Foreskin keratinocyte (primary cell): ENCODE measurements at places on chromosomes 7 and 10. TPM values are rescaled to one million over a fixed set of nuclear protein-coding genes. Genes with fewer than 3 reads are reported as not detected.

DNA sequence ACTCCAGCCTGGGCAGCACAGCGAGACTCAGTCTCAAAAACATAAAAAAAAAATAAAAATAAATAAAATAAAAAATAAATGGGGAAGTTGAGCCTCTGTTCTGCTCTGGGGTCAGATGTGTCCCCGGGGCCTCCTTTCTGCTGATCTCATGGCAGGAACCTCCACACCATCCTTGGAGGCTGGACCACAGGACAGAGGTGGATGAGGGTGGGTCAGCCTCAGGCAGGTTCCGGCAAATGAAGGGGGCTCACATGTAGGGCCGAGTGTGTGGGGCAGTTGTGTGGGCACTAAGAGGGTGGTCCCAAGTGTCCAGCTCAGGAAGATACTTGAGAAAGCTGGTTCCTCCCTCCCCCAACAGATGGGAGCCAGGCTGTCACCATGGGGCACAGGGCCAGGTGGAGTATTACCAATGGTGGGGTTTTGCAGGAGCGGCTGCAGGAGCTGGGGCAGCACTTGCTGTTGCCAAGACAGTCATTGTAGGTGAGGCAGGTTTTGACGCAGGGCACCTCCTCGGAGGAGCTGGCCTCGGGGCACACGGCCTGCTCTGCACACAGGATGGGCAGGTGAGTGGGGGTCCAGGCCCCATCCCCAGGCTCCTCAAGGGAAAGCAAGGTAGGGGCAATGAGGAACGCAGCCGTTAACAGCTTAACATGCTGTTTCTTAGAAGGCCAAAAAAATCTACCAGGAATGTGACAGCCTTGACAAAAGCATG, 13.9 kb upstream of the TBRG4 start:
- no peak for DNase-seq

- no peak for DNase-seq
Measured at GRCh38 chr7:40371806-40372440, 237.1 kb downstream of the SUGCT start.

SLC16A12 gene
- 0.04 and 0.07 TPM in 2 replicates for polyA plus RNA-seq

DNA sequence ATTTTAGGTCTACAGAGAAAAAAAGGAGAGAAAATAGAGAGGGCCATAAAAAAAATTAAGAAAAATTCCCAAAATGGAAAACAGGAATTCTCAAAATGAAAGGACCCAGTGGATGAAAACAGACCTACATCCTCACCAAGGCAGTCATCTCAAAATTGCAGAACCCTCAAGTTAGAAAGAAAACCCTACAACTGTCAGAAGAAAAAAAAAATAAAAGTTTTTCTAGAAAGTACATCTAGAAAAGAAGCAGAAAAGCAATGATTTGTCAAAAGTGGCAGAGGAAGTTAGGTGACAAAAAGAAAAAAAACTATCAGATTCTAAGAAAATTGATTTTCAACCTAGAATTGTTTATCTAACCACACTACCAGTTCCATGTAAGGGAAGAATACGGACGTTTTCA, 167.6 kb upstream of the LRGUK start:
- DNase-seq, result no peak

DNA sequence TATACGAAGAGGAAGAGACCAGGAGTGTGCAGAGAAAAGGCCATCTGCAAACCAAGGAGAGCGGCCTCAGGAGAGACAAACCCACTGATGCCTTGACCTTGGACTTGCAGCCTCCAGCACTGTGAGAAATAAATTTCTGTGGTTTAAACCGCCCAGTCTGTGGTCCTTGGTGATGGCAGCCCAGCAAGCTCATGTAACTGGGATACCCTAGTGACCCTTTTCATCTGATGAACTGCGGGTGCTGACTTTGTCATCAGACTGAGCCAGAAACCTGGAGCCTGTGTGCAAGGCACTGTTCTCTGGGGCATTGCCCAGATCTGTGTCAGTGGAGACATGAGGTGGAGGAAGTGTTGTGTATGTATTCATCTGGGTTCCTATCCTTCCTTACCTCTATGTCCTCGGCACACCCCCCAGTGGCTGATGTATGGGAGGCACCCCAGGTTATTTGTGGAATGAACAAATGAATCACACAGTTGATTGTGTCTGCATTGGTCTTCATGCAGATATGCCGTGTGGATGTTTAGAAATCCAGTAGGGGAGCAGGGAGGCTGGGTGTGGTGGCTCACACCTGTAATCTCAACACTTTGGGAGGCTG, 64.5 kb upstream of the BTBD16 start:
- peak; percentile 11 for DNase-seq
